ENCODE measurements at places on chromosomes 6 and 20.

DNA sequence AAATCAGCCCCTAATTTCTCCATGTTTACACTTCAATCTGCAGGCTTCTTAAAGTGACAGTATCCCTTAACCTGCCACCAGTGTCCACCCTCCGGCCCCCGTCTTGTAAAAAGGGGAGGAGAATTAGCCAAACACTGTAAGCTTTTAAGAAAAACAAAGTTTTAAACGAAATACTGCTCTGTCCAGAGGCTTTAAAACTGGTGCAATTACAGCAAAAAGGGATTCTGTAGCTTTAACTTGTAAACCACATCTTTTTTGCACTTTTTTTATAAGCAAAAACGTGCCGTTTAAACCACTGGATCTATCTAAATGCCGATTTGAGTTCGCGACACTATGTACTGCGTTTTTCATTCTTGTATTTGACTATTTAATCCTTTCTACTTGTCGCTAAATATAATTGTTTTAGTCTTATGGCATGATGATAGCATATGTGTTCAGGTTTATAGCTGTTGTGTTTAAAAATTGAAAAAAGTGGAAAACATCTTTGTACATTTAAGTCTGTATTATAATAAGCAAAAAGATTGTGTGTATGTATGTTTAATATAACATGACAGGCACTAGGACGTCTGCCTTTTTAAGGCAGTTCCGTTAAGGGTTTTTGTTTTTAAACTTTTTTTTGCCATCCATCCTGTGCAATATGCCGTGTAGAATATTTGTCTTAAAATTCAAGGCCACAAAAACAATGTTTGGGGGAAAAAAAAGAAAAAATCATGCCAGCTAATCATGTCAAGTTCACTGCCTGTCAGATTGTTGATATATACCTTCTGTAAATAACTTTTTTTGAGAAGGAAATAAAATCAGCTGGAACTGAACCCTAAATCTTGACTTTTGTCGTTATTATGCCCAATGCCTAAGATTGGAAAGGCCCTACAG lies 4.5 kb downstream of the SOX4 start:
- no peak for DNase-seq

DNA sequence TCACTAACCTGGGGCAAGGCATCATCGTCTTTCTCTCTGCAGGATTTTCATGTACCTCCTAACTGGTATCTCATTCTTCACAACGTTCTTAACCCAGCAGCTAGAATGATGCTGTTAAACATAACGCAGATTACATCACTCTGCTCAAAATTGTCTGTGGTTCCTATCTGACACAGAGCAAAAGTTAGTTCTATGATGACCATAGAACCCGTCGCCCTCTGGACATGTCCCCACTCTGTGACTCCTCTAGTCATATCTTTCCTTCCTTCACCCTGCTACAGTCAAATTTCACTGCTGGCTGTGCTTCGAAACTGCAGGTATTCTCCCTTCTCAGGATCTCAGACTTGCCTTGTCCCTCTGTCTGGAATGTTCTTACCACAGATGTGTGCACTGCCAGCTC lies 87.4 kb upstream of the TPD52L1 start:
- DNase-seq, result no peak

- peak; percentile 80 for DNase-seq
Measured at GRCh38 chr20:44746367-44747165, 901 bp downstream of the KCNK15 start.

- peak; percentile 17 for DNase-seq
Measured at GRCh38 chr20:42747765-42748411, 441.8 kb downstream of the PTPRT start.

- no peak for DNase-seq
Measured at GRCh38 chr6:97702248-97702647, 419.2 kb upstream of the MMS22L start.

DNA sequence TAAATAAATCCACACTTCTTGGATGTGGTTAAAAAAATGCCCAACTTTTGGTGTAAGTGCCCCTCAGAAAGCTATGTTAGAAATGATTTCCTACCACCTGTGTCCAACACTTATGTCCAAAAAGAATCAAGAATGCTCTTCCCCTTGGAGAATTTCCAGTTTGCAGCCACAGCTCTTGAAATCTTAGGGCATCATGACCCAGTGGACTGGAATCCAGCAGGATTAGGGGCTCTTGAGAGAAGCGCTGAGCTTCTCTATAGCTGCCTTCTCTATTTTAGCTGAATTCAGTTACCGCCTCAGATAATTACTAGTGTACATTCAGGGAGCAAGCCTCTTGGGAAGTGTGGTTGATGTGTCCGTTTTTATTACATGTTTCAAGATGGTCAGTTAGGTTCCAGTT lies 2.5 kb downstream of the PHACTR1 start:
- DNase-seq, result no peak

GRCh38 chr20:61271312-61272231 lies 19.5 kb downstream of the CDH4 start:
- DNase-seq, result no peak

GRCh38 chr6:61210549-61210948 lies 1075.5 kb downstream of the KHDRBS2 start:
- DNase-seq, result no peak

DNA sequence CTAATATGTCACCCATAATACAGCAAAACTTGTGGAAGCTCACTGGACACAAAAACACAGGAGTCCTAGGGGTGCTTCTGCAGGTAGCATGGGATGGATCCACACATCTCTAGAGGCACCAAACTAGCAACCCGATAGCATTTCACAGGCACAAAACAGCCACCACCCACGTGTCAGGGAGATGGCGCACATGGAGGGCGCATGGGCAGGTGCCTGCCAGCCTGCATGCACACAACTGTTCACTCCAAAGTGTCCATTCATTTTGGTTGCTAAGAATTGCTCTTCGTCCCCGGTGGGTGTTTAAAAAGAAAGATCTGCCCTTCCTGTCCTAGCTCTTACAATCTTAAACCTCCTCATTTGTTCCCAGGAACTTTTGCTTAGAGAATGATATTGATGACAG lies 171.3 kb downstream of the SYNDIG1 start:
- DNase-seq, result no peak

DNA sequence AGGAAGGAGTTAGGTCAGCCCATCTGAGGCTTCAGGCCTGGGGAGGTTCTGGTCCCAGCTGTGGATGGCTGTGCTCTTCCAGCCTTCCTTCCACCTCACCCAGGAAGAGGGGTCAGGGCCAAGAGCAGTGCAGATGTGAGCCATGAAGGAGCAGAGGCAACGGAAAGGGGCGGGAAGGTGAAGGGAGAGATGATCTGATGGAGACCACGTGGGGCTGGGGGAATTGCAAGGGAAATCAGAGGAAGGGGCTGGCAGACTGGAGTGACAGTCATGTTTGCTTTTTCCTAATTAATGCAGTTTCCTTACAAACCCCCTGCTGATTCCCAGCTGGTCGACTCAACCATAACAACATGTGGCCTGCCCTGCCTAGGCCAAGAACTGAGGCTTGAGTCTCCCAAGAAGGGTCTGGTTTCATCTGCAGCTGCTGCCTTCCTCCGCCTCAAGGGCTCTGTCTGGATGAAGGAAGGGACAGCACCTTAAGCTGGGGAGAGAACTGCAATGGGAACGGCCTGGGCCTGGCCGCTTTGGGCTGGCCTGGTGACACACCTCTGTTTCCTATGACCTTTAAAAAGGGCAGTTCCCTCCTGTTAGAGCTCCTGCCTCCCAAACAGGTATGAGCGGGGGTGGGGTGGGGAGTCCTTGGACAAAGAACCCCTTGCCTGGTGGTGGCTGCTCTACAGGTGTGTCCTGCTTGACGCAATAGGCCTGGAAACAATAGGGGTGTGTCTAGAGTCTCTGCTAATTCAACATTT lies 7.8 kb upstream of the MRPS18A start:
- no peak for DNase-seq

- no peak for DNase-seq
Measured at GRCh38 chr6:38215651-38216311, 396.3 kb downstream of the ZFAND3 start.

DNA sequence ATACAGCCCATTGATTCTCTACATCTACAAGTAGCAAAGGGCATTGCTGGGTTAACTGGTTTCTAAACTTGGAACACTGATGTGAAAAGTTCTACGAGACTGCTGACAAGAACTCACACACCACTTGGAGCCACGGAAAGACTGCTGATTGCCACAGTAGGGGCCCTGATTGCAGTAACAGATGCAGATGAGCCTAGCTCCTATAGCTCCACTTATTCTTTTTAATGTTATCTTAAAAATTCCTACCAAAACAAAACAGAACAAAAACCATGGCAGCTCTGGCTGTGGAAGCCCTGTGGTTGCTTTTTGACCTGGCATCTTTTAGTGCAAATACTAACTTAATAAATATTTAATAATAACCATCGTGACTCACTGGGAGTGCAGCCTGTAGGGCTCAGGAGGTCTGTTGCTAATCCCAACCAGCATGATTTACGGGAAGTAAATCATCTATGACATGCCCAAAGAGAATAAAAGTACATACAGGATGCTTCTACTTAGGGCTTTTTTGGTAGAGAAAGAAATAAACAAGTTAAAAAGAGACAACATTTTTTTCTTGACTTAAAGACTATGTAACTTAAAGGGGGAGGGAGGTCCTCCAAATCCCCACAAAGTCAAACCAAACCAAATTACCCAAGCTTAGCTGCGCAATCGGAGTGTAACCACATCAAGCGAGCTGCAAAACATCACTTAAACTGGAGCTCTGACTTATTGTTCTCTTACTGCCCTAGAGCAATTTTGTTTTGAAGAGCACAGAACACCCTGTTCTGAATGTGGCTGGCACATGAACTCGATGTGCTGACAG lies 87.2 kb downstream of the FKBP5 start:
- no peak for DNase-seq

GRCh38 chr20:39611901-39612300 lies 649.8 kb downstream of the DHX35 start:
- DNase-seq, result no peak

- no peak for DNase-seq
Measured at GRCh38 chr20:20103486-20103885, 51.2 kb downstream of the CFAP61 start.

GRCh38 chr6:11260249-11261038 lies 28.0 kb upstream of the NEDD9 start:
- DNase-seq, result no peak

DNA sequence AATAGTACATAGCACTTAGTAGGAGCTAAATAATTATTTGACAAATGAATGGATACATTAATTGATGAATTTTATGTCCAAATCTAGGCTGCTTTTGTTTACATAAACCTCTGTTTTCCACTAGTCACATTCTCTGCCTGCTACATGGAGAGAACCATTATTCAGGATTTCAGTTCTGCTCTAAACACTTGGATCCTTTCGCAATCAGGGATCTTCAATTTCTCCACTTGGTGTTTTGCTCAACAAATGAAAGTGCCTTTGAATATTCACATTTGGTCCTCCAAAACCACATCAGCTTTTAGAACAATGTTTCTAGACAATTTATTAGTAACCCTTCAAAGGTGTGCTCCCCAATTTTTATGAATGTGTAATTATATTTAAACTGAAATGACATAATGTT lies 30.6 kb upstream of the HLA-DQB1 start:
- DNase-seq, result no peak

DNA sequence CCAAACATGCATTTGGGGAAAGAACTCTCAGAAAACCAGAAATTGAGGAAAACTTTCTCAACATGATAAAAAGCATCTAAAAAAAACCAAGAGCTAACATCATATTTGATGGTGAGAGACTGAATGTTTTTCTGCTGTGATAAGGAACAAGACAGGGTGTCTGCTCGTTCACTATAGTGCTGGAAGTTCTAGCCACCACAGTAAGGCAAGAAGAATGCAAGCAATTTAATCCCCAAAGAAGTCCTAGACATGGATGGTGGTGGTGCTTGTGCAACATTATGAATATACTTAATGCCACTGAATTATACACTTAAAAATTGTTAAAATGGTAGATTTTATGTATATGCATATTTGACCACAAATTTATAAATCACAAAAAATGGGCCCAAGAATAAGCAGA lies 53.4 kb downstream of the LYRM2 start:
- no peak for DNase-seq

DNA sequence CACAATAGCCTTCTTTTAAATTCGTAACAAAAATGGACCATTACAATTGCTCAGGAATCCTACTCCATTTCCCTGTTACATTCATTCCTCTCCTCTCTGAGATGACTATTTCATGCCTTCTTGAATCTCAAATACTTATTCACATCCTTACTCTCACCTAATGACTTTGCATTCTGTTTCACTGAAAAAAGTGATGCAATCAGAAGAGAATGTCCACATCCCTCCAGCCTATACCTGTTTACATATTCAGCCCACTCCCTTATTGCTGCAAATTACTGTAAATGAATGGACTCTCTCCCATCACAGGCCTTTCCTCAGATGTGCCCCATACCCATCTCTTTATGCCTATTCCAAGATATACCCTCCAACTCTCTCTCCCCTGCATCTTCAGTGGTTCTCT lies 8.6 kb downstream of the TAAR1 start:
- no peak for DNase-seq

- no peak for DNase-seq
Measured at GRCh38 chr6:166488701-166489100, 97.8 kb downstream of the RAMACL start.

DNA sequence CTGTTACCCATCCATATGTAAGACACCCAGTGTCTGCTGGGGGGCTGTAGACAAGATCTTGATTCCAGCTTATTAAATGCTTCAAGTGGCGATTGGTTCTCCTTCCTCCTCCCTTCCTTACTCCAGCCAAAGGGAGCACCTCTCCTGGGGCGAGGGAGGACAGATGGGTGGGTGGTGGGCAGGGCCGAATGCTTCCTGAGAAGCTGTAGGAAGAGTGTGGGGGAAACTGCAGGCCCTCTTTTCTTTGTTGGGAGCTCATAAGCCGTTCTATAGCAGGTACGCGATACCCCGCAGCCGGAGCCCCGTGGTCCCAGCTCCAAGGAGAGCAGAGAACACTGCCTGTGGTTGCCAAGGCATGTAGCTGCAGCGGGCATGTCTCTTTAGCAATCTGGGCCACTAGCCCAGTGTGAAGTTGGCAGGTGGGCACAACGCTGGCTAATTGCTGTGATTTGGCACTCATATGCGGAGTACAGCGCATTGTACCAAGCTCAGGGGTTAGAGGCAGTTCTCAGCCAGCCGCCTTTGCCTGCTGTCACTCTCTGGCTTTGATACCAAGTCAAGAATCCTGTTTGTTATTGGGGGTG lies 14.7 kb upstream of the KCNG1 start:
- no peak for DNase-seq

GRCh38 chr20:17835240-17835933 lies 133.2 kb downstream of the SNX5 start:
- no peak for DNase-seq

DNA sequence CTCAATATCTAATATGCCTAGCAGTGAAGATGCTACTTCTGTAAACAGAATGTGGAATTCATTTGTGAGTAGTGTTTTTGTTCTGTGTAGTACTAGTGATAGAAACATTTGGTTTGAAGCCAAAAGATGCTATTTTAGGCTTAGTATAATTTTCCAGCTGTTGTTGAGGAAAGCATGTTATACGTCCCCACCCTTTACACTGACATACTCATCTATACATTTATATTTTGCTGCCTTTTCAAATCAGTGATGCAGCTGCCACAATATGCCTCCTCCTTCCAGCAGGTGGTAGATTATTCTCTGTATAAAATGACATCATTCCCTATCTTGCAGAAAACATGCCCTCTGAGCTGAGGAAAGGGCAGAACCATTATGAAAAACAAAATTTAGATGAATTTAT lies 1217.6 kb upstream of the GJE1 start:
- peak; percentile 40 for DNase-seq
